Vagina (tissue), 2 donors: ENCODE measurements at places on chromosomes 4 and X.

DNA sequence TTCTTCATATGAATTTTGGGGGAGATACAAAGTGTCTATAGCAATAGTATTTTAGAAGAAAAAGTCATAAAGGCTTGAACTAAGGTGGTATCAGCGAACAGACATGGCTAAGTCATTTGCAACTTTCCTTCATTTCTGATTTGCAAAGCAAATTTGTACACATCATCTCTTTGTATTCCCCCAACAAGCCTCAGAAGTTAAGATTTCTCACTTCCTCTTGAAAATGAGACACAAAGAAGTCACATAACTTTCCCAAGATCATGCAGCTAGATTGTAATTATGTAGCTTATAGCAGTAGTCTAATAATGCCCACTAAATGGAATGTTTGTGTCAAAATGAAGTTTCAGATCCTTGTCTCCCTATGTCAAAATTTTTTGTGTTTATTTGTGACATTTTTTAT lies 709.8 kb upstream of the HS3ST1 start:
- no peak for DNase-seq

DNA sequence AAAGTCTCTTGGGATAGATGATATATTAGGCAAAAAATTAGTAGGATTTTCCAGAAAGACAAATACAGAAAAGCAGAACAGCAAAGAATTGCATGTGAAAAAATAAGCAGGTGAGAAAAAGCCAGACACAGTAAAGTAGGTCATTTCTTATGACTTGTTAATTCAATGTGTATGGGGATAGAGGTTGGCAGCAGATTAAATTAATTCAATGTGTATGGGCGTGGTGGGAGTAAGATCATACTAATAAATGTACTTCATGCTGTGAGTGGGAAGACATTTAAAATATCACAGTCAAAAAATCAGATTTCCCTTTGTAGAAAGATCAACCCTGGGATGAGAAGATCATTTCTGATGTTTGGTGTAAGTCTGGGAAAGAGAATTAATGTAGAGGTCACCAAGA lies 1146.4 kb upstream of the INTU start:
- DNase-seq = no peak

DNA sequence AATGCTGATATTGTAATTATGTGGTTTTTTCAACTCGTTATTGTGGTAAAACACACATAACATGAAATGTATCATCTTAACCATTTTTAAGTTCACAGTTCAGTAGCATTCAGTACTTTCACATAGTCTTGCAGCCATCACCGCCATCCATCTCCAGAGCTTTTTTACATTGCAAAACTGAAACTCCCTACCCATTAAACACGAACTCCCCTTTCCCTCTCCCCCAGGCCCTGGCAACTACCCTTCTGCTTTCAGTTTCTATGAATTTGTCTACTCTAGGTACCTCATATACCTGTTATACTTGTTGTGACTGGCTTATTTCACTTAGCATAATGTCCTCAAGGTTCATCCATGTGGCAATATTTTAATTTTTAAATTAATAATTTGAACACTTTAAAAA lies 380.6 kb downstream of the MAPK10 start:
- DNase-seq = no peak

DNA sequence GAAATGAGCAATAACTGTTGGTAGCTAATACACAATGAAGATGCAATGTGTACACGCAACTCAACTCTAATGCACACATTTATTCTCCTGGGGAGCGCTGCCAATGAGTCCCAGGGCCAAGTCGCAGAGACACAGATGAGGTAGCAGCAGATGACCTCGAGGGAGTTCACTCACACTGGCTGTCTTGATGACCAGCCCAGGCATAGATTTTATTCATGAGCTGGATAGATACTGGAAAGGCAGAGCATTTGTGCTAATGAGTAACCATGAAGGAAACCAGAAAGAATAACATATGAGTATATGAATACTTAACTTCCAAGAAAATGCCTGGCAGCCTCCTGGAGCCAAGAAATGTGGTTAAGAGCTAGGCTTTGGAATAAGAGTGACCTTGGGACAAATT lies 42.3 kb downstream of the RASL11B start:
- no peak for DNase-seq

DNA sequence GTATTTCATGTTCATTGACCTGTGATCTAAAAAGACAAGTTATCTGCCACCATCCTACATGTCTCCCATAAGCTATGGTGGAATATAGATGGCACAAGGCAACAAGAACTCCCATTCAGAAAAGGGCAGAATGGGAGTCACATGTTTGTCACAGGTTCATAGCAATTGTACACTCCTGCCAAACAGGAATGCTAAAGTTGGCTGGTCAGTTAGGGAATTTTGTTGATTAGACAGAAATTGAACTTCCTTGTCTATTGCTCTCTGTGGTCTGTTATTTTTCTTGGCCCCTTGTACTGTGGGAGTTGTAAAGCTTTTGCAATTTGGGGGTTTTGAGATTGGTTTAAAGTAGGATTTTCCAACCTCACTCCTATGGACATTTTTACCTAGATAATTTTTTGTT lies 101.7 kb upstream of the SOD3 start:
- DNase-seq = no peak

DNA sequence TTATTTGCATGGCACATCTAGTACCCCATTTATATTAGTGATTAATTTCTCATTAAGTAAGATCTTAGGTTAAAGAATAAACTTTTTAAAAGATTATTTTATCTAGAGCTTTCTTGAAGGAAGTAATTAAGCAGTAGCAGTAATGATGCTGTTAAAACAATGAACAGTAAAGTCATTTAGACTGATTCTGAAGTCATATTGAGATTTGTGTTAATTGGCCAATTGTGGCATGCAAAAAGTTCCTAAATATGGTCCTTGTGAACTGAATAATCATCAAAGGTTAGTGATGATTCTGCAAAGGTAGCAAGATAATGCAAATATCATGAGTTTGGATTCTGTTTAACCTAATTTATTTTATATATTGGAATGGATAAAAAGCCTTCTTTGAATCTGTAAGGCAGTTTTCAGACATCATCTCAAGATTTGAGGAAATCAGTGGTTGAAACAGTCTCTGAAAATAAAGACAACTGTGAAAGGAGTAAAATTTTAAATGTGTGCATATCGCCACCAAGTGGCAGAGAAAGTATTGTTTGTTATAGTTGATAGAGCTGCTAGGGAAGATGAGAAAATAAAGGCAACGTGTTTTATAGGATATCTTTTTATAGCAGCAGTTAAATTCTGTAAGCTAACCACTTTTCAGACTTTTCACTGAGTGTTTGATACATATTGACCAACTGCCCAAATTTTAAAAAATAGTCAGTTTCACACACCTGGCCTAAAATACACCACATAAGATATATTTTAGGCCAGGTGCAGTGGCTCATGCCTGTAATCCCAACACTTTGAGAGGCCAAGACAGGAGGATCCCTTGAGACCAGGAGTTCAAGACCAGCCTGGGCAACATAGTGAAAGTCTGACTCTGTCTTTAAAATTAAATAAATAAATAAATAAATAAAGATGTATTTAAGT lies 79.6 kb downstream of the CCKAR start:
- DNase-seq = no peak

DNA sequence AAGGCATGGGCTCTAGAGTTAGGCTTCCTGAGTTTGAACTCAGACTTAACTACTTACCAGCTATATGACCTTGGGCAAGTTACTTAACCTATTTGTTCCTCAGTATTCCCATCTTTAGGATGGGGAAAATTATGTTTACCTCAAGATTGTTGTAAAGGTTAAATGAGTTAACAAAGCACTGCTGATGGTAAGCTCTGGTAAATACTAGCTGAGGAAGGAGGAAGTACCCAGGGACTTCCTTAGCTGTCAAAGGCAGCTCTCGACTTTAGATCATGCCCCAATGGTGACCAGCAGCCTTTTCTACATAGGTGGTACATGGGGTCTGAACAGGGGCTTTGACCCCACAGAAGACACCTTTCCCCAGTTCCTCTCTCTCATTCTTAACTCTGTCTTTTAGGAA lies 20.1 kb downstream of the ATP7A start:
- no peak for DNase-seq

DNA sequence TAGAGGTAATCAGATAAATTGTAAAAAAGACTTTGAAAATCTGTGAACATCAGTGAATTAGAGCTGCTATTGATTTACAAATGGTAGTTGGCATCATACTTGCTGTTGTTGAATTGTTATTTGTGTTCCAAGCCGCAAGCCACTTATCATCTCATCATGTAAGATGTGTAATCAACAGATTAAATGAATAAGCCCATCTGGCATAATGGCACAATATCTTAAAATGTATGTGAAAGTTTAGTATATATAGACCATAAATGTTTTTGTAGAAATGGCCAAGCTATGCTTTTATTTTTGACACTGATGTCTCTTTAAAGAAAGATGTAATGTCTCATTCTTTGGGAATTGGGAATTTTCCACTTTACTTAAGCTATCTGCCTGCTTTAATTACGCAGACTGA lies 682.6 kb upstream of the GNPDA2 start:
- no peak for DNase-seq

DNA sequence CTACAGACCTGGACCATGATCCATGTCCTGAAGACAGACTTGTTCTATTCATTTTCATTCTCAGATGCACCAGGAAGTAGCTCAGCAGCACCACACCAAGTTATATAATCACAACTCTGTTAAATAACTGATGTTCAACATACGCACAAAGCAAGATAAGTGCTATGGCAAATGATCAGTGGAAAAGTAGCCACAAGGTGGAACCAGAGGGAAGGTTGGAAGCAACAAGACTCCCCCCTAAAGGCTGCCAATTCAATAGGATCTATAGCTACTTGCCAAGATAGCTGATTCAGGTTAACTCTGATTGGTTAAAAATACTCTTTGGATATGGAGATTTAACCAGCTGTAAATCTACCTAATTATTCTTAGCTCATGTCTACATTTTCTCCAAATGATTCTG lies 23.7 kb upstream of the FAM47B start:
- no peak for DNase-seq

GRCh38 chr4:76585897-76586360 lies 150.9 kb downstream of the SHROOM3 start:
- no peak for DNase-seq

DNA sequence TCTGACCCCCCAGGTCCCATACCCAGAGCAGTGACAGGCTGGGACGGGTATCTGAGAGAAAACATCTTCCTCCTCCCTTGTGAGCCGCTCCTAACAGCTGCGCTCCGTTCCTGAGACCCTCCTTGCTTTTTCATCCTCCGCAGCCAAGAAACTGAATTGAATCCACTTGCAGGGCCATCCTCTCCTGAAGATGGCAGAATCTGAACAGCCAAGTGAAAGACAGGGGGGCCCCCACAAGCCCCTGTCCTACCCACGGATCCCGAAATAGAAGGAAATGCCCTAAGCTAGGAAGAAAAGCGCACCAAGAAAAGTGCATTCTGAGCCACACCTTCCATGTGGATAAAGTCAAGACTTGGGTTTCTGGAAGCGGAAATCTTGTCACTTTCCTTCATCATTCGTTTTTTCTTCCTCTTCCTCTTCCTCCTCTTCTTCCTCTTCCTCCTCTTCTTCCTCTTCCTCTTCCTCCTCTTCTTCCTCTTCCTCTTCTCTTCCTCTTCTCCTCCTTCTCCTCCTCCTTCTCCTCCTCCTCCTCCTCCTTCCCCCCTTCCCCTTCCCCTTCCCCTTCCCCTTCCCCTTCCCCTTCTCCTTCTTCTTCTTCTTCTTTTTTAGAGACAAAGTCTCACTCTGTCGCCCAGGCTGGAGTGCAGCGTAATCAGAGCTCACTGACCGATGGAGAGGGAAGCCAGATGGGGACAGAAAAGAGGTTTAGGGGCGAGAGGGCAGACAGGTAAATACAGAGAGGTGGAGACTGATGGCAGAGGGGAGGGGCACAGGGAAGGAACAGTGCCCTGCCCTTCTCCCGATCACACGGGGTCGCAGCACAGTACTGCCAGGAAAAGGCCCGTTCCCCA lies 86.0 kb upstream of the WWC2 start:
- DNase-seq = no peak

DNA sequence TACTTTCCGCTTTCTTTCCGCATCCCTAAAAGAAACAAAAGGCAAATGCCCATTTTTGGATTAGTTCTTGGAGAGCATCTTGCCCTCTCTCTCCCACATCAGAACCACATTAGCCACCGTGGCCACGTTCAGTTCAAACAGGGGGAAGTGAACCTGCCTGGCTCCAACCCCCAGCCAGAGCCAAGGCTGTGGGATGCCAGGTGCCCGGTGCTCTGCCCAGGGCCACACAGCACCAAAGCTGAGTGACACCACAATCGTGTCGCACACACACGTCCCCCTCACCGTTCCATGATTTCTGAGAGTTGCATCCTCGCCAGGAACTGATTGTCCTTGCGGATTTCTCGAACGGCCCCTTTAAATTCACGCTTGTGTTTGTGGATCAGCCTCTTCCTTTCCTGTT lies 24.3 kb downstream of the NOP14 start:
- no peak for DNase-seq

DNA sequence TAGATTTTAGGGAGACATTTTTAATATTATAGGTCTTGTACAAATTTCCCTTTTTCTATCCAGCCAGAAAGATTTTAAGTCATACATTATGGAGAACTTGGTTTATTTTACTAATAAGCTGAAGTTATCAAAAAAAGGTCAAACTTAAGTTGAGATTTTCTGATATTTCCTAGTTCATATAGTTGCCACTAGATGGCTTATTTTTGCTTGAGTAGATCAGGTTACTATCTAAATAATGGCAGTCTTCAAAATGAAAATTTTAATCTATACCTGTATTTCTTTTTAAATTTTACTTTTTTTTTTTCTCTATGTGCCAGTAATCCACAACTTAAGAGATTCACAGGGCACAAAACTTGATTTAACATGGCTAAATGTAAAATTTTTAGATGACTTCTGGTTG lies 52.3 kb downstream of the USP9X start:
- no peak for DNase-seq
